ENCODE measurements at places on chromosomes 5 and 9.

DNA sequence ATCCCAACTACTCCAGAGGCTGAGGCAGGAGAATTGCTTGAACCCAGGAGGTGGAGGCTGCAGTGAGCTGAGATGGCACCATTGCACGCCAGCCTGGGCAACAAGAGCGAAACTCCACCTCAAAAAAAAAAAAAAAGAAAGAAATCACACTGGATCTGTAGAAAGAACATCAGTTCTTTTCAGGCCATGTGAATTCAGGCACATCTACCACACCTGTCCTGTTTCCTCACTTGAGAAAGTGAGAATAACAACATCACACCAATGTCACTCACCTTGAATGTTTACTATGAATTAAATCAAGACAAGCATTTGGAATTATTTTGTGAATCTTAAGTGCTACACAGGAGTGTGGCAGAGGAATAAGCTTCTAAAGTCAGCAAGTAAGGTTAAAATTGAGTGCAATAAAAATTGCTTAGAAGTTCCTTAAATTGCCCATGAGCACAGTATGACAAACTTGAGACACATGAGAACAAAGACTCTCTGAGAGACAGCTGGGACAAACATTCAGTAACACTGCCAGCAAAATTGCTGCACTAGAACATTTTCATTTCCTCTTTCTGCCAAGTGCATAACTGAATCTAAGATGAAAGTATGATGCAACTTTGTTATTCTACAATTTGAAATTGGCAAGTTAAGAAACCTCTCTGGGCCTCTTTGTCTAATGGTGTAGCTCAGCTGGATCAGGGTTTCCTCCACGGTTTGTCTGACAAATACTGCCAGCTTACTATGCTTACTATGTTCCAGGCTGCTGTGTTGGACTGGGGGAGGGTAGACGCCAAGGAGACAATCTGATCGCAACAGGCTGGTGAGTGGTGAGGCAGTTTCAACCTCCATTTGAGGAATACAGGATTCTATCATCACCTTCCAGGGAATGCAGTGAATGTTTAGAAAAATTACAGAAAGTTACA, 1.9 kb upstream of the RIC1 start:
- DNase-seq: no peak

- DNase-seq: no peak
Observed at GRCh38 chr5:53569453-53569852, 9.0 kb downstream of the NDUFS4 start.

DNA sequence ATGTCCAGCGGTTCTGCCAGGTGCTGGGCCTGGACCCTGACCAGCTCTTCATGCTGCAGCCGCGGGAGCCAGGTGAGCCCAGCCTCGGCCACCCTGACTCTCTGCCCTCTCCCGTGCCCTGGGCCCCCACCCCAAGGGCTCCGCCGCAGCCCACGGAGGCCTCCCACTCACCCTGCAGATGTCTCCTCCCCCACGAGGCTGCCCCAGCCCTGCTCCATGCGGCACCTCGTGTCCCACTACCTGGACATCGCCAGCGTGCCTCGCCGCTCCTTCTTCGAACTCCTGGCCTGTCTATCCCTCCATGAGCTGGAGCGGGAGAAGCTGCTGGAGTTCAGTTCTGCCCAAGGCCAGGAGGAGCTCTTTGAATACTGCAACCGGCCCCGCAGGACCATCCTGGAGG, 7.4 kb downstream of the RNF208 start:
- DNase-seq: no peak

GRCh38 chr9:129682381-129682780, 16.9 kb downstream of the PRRX2 start:
- DNase-seq: no peak

DNA sequence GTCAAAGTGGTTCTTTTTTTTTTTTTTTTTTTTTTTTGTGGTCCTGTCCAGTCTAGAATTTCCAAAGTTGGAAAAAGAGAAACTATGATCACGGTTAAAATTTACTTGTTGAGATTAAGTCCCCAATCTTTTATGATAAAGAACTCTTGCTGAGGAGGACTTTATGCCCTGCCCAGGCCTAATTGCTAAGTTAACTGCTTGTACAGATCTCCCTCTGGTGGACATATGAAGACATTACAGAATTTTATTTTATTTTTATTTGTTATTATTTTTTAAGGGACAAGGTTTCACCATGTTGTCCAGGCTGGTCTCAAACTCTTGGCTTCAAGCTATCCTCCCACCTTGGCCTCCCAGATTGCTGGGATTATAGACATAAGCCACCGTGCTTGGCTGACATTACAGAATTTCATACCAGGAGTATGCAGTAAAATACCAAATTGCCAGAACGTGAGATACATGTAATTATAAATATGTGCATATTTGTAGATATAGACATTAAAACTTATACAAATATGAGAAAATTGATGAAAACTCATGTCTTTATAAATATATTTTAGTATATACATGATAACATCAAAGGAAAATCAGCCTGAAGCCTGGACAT, 91.2 kb downstream of the RFK start:
- DNase-seq: no peak

DNA sequence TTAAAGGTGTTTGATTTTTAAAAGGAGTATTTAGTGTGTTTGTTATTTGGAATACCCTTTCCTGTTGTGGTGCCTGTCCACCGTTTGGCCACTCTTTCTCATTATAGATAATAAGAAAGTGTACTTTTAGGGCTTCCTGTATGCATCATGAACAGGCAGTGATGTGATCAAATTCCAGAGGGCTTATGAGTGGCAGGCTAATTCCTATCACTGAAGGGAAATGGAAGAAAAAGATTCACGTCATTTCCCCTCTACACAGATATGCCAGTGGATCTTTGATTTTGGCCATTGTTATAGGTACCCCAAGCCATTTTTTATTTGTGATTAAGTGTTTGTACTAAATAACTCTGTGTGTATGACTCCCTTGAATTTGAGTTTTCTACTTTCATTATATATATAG, 37.1 kb downstream of the RPS6 start:
- DNase-seq: no peak

DNA sequence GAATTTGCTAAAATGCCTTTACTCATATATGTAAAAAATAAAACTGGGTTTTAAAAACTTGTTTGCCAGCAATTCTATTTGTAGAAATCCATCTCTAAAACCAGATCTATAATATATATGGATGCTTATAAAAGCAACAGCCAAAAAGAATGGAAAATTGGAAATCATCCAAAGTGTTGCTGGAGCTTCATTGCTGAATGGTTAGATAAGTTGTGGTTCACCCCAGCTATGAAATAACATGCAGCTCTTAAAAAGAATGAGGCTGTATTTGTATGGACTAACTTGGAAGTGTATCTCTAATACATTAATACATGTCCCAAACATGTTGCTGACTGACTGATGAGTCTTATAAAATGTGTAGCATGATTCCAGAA, 76.2 kb downstream of the STK10 start:
- DNase-seq: no peak

GRCh38 chr5:90529939-90530677, 724 bp upstream of the LYSMD3 start:
- DNase-seq: peak; percentile 40

DNA sequence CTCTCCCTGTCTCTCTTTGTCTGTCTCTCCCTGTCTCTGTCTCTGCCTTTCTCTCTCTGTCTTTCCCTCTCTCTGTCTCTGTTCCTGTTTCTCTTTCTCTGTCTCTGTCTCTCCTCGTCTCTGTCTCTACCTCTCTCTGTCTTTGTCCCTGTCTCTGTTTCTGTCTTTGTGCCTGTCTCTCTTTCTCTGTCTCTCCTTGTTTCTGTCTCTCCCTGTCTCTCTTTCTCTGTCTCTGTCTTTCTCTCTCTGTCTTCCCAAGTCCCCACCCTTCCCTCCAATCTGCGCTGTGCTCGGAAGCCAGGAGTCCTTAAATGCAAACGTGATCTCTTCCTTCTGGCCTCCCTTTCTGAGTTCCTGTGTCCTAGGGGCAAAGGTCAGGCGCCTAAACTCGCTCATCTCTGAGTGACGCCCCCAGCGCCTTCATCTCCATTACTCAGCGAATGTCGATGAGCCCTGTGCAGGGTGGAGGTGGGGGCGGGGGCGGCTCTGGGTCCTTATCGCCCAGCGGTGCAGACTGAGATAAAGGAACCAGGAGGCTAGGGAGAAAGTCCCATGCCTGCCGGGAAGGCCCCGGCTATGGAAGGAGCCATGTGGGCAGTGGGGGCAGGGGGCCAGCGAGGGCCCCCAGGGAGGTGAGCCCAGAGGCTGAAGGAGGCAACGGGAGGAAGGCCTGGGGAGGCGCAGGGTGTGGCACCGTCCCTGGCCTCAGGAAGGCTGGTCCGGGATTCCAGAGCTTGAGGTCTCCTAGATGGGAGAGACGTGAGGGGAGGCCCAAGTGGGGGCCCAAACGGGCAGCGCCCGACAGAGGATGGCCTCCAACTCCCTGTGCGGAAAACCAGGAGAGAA, 1.5 kb upstream of the SLC6A19 start:
- DNase-seq: no peak

Data from stimulated activated CD4-positive, alpha-beta T cell treated with anti-CD3 and anti-CD28 coated beads, Interleukin-1b, Interleukin-23, amount 100 ng/mL, for 4 hours (primary cell).